ENCODE measurements at places on chromosomes 3 and 15.

DNA sequence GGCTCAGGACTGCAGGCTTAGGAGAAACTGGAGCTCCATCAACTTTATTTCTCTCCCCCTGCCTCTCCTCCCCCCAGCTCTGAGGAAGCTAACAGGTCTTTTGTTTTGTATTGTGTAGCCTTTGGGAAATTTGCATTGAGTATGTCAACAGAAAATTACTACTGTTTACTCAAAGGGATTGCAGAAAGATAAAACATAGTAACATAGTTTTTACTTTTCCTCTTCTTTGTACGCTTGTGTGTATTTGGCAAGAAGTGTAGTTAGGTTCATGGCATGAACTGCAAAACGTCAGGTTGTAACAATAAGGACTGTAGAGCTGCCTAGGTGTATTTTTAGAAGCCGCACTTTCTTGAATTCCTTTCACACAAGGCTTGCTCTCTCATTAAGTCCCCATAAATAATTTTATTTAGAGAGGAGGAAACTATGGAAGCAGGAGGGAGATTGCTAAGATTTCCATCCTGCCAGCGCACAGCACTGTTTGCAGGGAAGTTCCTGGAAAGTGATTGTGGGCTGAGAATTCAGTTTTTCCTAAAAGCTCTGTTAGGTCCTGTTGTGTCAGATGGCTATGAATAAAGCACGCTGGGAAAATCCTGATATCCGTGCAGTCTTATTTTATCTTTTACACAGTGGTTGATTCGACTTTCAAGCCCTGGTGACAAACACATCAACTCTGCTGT, 21.1 kb upstream of the SATB1 start:
- DNase-seq, result no peak

GRCh38 chr3:52415800-52416199, 29.1 kb downstream of the SEMA3G start:
- no peak for DNase-seq

- DNase-seq, result no peak
Observed at GRCh38 chr3:175267561-175267960, 408.4 kb downstream of the NAALADL2 start.

DNA sequence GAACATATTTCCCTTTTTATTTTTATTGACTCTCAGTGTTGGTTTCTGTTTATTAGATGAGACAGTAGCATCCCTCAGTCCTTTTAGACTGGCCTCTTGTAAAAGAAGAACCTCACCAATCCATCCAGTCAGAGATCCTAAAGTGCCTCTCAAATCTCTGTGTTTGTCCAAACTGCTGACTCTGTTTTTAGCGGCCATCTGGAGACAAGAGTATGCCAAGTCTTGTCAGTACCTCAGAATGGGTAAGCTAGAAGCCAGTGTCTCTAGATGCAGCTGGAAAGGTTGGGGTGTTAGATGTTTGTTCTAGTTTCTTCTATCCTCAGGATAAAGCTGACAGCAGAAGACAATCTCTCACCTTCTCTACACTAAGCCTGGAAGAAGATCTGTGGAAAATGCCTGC, 537.7 kb upstream of the ZNF385D start:
- no peak for DNase-seq

DNA sequence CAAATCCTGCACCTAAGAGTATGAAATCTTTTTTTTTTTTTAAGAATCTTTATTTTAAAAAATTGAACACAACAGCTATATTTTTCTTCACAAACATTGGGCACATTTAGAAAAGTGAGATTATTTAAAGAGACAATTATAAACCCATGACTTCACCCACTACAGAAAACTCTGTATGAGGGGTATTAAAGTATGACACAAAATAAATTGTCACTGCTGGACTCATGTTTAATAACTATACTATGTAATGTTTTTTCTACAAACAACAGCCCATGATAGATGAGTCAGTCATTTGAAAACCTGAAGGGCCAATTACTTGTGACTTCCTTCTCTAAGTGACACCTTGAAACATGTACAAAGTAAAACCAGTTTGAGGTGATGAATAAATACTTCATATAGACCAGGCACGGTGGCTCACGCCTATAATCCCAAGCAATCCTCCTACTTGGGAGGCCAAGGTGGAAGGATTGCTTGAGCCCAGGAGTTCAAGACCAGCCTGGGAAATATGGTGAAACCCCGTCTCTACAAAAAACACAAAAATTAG, 36.0 kb downstream of the AQR start:
- no peak for DNase-seq

- no peak for DNase-seq
Observed at GRCh38 chr3:129424185-129424841, 4.1 kb downstream of the EFCAB12 start.

GRCh38 chr15:101406526-101407195, 82.8 kb downstream of the PCSK6 start:
- no peak for DNase-seq

- DNase-seq, result no peak
Observed at GRCh38 chr3:152293347-152294006, 24.7 kb downstream of the MBNL1 start.

DNA sequence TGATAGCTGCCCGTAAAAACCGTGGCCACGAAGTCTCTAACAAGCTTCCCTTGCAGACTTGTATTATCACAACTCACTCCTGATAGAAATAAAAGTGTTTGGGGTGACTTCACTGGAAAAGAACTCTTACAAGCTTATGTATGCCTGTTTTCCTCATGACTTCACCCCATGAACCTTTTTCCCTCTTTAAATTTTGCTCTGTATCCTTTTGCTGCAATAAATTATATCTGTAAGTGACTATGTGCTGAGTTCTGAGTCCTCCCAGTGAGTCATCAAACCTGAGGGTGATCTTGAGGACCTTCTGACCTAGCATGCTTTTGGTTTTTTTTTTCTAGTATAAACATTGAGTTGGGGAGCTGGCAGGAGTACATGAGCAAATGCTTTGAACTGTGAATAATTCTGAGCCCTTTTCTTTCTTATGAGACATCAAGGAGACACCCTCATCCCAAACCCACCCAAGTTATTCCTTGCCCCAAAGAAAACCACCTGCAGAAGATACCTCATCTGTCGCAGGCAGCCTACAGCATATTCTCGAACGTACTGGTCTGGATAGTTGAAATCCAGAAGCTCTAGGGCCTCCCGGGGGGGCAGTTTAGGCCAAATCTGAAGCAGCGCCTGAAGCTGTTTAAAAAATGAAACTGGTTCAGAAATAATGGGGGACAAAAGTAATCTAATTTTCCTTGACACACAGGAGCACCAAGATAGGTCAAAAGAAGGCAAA, 85.9 kb downstream of the FAIM start:
- no peak for DNase-seq

DNA sequence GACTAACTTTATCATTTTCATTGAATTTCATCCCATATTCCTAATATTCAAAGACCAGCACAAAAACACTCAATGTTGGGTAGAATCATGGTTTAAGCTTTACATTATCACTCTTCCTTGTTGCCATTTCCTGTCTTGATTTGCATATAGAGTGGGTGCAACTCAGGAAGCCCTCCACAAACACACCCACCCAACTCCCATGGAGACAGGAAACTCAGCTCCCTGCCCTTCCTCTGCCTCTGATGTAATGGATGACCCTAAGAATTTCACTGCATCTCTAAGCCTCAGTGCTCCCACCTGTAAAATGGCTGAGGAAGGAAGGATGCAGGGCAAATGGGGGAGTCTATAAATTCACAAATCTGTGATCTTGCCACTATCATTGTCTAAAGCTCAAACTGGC, 98.1 kb upstream of the BFSP2 start:
- no peak for DNase-seq

DNA sequence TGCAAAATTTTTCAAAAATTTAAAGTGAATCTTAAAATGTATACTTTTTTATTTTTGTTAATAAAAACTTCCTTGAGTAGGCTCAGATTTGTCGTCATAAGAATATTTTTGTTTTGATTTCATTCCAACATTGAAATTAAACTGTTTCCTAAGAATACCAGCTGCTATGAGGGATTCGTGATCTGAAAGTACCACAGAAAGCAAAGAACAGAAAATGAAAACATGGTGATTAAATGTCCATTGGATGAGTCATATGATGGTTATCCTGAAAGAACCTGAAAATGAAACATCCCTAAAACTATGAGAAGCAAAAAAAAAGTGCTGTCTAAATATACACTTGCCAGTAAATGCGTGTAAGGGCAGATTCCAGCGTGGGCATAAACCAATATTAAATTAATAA, 143.8 kb downstream of the GMNC start:
- no peak for DNase-seq

GRCh38 chr3:147921051-147921450, 511.9 kb downstream of the ZIC1 start:
- no peak for DNase-seq

- DNase-seq, result no peak
Observed at GRCh38 chr15:25736461-25736860, 126.7 kb downstream of the ATP10A start.

GRCh38 chr3:115922681-115923347, 299.5 kb downstream of the GAP43 start:
- DNase-seq, result no peak

DNA sequence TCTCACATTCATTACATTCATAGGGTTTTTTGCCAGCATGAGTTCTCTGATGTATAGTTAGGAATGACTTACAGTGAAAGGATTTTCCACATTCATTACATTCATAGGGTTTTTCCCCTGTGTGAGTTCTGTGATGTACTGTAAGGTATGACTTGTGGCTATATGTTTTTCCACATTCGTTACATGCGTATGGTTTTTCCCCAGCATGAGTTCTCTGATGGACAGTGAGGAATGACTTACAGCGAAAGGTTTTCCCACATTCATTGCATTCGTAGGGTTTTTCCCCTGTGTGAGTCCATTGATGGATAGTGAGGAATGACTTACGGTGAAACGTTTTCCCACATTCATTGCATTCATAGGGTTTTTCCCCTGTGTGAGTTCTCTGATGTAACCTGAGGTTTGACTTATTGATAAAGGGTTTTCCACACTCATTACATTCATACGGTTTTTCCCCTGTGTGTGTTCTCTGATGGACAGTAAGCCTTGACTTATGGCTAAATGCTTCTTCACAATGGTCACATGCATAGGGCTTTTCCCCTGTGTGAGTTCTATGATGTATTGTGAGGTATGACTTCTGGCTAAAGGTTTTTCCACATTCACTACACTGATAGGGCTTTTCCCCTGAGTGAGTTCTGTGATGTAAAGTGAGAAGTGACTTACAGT, 47.4 kb downstream of the ZNF717 start:
- DNase-seq, result no peak

- no peak for DNase-seq
Observed at GRCh38 chr3:112769286-112769978, 77.2 kb downstream of the CD200R1L start.

GRCh38 chr15:31280046-31280830, 46.4 kb upstream of the KLF13 start:
- DNase-seq, result peak; percentile 90

GRCh38 chr15:67085818-67086636, 20.6 kb downstream of the SMAD3 start:
- no peak for DNase-seq

GRCh38 chr3:67957268-67957667, 302.9 kb upstream of the SUCLG2 start:
- DNase-seq, result no peak

DNA sequence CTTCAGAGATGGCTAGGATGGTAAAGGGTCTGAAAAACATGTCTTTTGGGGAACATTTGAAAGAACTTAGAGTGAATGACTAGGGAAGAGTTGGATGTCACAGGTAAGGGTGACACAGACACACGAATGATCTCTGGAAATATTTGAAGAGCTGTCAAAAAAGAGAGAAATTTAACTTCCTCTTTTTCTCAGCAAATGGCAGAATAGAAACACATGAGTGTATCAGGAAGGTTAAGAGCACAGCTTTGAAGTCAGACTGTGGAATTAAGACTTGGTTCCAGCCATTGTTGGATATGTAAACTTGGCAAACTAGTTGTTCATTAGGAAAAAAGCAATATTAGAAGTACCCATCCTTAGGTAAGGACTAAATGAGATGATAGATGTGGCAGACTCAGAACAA, 117.7 kb downstream of the IMPG2 start:
- no peak for DNase-seq

DNA sequence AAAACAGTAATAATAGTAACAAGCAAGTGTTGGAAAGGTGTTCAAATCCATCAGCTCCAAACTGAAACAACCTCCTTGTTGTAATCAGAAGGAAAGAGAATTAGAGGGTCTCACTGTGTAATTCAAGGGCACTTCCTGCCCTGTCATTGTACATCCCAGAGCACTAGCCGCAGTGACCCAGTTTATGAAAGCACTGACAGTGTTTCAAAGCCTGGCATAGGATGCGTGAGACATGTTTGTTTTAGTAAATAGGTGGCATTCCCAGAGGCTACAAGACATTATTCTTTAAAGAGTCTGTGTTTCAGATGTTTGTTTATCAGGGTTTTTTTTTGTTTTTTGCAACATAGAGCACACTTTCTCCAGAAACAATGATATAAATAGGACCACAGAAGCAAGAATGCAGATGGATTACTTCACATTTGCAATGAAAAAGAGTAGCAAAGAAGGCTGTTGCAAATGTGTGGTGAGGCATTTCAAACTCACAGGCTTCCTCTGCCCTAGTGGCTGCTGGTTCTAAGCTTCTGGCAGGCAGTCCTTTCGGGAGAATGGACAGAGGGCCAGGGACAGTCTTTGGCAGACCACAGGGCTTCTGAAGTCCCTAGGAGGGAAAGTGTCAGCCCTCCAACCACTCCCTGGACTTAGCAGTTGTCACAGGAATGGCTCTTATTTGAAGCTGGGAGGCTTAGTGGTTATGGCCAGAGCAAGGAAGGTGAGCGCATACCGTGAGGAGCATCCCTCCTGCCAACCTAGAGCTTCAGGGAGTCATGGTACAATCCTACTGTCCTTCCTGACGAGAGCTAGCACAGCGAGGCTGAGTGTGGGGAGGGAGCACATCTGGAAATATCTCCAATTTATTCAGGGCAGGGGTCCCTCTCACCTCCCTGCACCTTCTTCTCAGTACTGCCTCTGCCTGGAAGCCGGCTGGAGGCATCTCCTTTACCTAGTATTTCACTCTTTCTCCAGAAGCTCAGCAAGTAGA, 31.4 kb upstream of the TIPARP start:
- no peak for DNase-seq

- no peak for DNase-seq
Observed at GRCh38 chr3:104911376-104911775, 455.3 kb upstream of the ALCAM start.

- DNase-seq, result no peak
Observed at GRCh38 chr15:85423256-85423655, 42.9 kb downstream of the AKAP13 start.

- no peak for DNase-seq
Observed at GRCh38 chr3:56704706-56705105, 21.6 kb upstream of the TASOR start.

Measured in NCI-H1105 (cell line).